Hepatic stellate cell (primary cell): ENCODE measurements at places on chromosomes 2 and 18.
A peak's percentile ranks its signal among the peaks of the same experiment; 100 is the strongest.

- no peak for DNase-seq
Observed at GRCh38 chr18:40004246-40004645, 1950.8 kb upstream of the PIK3C3 start.

DNA sequence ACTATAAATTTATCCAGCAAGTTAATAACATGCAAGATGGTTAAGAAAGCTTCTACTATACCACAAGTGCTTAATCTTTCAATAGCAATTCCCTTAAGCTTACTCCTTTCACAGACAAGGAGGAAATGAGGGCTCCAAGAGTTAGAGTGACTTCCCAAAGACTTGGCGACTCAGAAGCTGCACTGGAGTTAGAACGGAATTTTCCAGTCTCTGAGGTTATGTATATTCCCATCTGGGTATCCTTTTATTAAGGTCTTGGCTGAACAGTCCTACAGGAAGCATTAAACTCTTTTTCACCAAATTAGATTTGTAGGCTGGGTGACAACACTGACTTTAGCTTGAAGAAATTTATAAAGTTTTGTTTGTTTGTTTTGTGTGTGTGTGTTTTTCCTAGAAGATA lies 256.9 kb upstream of the DPP10 start:
- DNase-seq: no peak

DNA sequence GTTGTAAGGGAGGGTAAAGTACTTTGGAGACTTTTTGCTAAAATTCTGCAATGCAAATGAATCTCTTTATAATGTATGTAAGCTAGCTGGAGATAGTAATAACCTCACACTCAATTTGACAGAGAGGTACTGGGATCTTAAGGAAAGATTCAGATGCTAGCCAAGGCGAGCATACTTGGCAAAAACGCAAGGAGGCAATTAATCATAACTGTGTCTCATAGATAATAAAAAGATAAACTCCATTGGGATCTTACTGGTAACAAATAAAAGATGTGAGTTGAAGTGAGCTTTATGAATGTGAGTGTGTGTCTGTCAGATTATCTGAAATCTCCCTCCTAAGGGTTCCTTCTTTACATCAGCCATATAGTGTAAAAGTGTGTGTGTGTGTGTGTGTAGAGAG lies 533.0 kb downstream of the TMX3 start:
- no peak for DNase-seq

DNA sequence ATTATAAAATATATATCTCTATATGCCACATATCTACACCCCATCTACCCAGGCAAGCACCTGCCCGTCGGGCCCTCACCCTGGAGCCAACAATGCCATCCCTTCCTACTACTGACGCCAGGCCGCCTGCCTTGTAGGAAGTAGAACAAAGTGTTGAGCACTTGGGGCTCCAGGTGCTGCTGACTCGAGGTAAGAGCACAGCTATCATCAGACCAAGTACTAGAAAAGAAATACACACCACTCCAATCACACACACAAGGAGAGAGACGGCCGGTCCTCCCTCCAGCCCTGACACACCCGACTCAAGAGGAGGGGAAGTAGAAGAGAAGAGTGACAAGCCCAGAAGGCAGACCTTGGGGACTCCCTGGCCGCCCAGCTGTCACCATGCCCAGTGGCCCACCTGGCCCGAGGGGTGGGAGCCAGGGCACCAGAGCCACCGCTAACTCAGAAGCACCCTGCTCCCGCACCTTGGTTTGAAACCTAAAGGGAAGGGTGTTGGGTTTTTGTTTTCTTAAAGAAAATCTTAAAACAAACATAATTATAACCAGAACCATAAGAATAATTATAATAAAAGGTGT lies 64.0 kb upstream of the POMC start:
- DNase-seq: no peak

DNA sequence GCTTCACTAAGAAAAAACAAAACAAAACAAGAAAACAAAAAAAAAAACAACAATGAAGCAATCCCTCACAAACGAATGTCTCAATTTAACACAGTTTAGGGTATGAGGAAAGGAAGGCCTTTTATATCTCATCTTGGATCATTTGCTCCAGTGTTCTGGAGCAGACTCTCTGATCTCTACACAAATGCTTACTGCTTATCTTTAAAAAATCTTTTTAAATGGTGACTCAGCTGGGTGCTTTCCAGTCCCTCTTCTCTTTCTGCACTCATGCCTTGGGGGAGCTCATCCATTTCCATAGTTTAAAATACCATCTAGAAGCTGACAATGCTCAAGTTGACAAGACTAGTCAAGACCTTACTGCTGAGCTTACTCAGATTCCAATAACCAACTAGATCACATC lies 56.2 kb downstream of the ETAA1 start:
- no peak for DNase-seq

DNA sequence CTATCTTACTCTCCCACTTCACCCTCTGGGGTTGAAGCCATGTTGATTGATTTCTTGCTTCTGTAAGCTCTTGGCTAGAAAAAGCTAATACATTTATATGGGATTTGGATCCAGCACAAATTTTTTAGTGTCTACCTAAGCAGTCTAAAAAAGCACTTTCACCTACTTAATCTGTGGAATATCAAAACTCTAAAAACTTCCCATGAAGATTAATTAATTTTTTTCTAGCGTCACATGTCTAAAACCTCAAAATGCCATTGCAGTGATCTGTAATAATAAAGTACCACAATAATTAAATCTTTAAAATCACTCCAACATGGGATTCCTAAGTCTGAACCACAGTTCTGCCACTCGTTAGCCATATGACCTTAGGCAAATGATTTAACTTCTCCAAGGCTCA lies 180.1 kb downstream of the EN1 start:
- no peak for DNase-seq

DNA sequence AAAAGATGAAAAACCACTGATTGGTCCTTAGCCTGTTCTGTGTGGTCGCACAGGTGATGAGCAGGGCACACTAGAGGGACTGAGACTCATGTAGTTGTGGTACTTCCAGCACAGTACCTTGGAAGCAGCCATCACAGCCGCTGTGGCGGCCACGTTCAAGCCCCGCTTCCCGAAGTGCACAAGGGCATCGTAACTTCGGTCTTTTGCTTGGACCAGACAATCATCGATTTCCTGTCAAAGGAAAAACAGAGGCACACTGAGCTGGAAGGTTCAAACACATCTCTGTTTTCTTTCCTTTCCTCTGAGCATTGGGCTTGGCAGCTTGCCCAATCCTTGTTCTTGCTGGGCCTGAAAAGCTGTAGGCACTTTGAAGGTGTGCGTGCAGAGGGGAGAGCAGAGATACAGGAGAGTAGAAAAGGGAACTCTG lies 52.6 kb downstream of the MRPL35 start:
- no peak for DNase-seq

- no peak for DNase-seq
Observed at GRCh38 chr2:128717758-128718710, 399.4 kb upstream of the HS6ST1 start.

DNA sequence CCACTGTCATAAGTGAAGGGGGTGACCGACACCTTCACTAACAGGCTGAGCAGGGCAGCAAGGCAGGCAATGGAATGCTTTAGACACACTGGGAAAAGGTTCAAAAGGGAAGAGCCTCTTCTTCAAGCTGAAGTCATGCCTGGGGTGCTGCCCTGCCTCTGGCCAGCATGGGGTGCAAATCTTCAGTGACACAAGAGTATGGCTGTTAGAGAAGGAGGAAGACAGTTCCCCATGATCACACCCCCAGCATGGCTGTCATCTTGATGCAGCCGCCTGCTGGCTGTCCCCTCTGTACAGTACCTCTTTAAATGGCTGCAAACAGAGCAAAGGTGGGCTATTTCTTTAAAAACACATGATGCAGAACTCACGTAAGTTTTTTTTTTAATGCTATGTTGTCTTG lies 71.9 kb downstream of the INPP4A start:
- no peak for DNase-seq

- DNase-seq: no peak
Observed at GRCh38 chr2:138474100-138474825, 27.3 kb upstream of the SPOPL start.

- DNase-seq: no peak
Observed at GRCh38 chr2:117960231-117960630, 53.6 kb downstream of the CCDC93 start.

- no peak for DNase-seq
Observed at GRCh38 chr2:27135478-27135955, 1.1 kb upstream of the PREB start.

- DNase-seq: no peak
Observed at GRCh38 chr2:152456262-152456661, 121.3 kb downstream of the FMNL2 start.

DNA sequence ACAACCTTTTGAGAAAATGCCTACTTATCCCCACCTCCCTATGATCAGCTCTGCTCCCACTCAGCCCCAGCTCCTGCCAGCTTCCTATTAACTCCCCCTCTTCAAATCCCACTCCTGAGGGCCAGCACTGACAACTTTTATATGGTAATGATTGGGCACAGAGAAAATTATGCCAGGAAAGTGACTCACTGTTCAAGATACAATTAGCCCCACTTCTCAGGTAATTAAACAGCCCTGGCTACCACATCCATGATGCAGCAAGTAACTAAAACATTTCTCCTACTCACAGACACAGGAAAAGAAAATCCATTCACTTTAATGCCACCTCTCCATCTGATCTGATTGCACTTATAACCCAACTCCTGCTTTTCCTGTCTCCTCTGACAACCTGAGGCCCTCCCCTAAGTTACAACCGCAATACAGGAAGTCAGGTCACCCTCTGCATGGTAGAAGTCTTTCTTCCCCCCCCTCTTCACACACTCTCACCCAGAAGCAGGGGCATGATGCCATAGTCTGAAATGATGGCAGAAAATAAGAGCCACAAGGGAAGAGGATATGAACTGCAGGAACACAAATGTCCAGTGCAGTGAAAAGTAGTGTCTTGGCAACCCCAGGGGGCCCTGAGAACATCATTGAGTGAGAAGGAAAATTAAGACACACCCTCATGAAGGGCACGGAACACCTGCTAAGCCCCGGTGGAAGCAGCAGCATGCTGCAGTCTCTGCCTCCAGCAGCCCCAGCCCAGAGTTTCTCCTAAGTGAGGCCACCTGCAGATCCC lies 54.4 kb downstream of the STK39 start:
- no peak for DNase-seq

GRCh38 chr2:238560234-238560633 lies 133.5 kb downstream of the ASB1 start:
- DNase-seq: no peak

GRCh38 chr2:134136731-134137130 lies 117.1 kb upstream of the MGAT5 start:
- no peak for DNase-seq

DNA sequence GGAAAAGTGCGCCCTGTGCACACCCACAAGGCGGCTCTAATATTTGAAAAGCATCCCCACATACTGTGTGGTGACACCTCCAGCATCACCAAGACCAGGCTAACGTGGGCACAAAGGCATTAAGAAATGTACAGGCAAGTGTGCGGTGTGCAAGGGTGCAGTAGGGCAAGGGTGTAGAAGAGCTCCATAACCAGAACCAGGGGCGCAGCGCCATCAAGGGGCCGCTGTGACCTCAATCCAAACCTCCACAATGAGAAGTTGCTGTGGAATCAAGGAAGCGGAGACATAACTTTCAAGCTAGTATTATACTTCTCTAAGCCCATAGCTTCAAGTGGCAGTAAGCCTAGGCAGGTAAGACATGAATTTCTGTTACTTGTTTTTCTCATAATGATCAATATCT lies 13.0 kb downstream of the L3MBTL4 start:
- no peak for DNase-seq

DNA sequence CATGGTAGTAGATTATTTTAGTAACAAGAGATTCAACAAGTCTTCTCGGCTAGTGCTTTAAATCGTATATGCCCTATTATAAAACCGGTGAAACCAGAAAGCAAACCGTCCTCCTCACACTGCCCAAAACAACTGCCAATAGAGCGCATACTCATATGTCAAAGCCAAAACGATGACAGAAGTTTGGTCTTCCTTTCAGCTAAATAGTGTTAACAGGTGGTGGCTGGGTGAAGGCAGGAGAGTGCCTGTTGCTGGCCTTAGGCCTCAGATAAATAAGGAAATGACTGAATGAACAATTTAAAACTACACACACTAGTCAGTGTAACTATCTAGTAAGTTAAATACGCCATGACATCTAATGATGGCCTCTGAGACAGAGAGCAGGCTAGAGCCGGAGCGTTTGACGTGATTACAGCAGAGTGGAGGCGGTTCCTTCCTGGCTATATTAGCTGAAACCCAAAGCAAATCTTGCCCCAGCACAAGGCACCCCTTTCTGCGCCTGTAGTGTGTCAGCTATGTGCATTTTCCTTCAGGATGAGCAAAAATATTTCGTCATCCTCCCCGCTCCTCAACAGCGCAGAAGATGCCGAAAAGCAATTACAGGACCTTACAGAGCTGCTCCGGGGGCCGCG lies 1.6 kb downstream of the LONRF2 start:
- no peak for DNase-seq

DNA sequence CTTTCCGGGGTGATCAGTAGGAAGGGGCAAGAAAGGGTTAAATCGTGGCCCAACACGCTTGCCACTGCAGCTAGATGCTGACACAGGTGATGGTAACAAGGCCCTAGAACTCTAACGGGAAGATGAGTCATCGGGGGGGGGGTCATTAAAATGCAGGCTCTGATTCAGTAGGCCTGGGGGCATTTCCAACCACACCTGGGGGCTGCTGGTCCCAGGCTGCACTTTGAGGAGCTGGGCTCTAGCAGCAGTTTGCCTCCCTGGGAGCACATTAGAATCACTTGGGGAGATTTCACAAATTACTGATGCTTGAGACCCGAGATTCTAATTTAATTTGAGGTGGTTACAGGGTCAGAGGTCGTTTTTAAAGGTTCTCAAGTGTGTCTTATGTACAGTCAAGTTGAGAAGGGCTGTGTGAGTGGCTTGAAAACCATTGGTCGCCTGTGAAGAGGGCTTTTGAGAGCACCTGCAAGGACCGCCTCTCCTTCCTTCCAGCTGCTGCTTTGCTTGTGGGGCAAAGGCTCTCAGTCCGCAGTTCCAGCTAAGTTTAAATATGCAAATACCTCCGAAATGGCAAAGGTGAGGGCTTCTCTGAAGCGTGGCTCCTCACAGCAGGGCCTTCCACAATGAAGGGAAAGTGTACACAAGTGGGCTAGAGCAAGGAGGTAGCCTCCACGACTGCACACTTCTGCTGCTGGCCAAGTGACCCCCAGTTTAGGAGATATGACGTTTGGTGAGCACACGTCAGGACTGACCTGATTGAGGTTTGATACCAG lies 128.0 kb upstream of the MSH6 start:
- no peak for DNase-seq

- no peak for DNase-seq
Observed at GRCh38 chr2:142933916-142934315, 56.5 kb downstream of the KYNU start.

DNA sequence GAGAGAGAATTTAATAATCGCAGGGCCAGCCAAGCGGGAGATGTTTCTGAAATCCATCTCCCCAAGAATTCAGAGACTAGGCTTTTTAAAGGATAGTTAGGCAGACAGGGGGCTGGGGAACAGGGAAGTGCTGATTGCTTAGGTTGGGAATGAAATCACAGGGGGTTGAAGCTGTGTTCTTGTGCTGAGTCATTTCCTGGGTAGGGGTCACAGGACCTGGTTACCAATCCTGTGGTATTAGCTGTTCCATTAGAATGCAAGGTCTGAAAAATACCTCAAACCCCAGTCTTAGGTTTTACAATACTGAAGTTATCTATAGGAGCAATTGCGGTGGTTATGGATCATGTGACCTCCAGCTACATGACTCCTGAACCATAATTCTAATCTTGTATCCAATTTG lies 4.6 kb downstream of the SP140 start:
- no peak for DNase-seq

GRCh38 chr2:203697190-203697589 lies 9.2 kb upstream of the CD28 start:
- DNase-seq: no peak

GRCh38 chr2:16664052-16664731 lies 1.4 kb downstream of the CYRIA start:
- peak; percentile 31 for DNase-seq
